Effector CD4-positive, alpha-beta T cell (primary cell): ENCODE measurements at places on chromosomes 11 and 22.

GRCh38 chr11:75986966-75987365 lies 172.0 kb downstream of the UVRAG start:
- no peak for DNase-seq

DNA sequence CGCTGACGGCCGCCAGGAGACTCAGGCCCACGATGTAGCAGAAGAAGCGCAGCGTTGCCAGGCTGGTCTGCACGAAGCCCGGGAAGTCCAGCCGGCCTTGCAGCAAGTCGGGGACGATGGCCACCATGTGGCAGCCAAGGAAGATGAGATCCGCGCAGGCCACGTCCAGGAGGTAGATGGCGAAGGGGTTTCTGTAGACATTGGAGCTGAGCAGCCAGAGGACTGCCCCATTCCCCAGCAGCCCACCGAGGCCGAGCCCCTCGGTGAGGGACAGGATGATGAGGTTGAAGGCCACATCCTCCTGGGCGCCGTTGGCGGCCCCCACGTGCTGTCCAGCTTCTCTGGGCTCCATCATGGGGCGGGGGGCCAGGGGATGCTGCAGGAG lies 3.8 kb downstream of the MRGPRE start:
- DNase-seq: no peak

- DNase-seq: no peak
These were observed 60.4 kb downstream of the RDX start for GRCh38 chr11:110235966-110236365.

DNA sequence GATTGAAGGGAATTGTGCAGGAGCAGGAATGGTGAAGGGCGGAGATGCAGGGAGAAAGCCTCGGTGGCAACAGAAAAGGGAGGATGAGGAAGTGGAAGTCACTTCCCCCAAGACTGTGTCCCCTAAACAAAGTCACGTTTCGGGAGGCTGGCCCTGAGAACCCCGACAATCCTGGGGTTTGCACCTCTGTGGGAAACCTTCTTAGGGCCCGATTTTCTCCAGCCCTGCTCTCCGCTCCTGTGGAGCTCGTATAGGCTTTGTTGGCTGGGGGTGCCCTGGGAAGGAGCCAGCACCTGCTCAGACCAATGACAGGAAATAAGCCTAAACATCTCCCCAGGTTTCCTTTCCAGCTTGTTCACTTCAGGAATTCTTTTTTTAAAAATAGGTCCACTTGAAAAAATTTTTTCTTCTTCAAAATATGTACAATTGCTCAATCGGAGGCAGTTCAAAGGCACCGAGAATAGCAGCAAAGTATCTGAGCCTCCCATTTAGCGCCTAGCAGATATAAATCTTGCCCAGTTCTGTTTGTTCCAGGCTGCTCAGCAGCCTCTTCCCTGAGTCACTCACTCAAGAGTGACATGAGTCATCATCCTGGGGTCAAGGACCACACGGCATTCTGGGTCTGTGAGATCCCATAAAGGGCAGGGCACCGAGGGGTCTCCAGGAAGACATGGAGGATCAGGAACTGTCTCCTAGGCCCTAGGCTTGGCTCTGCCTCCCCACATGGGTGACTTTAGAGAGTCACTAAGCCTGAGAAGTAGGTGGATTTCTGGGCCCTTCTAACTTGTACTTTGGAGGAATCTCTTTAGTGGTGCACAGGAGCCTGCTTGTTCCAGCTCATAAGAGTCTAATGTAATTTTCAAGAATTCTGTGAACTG lies 34.0 kb downstream of the IRAG1 start:
- DNase-seq: no peak

DNA sequence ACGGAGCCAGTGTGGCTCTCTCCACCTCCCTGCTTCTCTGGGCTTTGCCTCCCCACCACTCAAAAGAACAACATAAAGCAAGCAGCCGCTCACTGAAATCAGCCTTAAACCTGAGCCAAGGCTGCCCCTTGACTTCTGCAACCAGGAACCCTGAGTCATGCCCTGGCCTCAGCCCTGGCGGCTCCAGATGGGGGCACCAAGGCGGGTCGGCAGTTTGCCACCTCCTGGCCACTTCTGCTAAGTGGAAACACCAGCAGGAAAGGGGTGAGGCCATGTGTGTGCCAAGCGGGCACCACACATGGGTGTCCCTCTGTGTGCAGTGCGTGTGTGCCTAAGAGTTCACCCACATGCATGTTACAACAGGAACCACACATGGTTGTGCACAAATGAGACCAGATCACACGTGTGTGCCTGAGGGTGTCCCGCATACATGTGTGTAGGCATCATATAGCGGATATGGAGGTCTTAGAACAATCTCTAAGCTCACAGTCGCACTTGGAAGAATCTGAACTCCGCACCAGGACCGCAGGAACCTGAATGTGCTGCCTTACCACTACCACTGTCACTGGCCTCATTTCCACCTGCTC lies 221.2 kb downstream of the MN1 start:
- no peak for DNase-seq

DNA sequence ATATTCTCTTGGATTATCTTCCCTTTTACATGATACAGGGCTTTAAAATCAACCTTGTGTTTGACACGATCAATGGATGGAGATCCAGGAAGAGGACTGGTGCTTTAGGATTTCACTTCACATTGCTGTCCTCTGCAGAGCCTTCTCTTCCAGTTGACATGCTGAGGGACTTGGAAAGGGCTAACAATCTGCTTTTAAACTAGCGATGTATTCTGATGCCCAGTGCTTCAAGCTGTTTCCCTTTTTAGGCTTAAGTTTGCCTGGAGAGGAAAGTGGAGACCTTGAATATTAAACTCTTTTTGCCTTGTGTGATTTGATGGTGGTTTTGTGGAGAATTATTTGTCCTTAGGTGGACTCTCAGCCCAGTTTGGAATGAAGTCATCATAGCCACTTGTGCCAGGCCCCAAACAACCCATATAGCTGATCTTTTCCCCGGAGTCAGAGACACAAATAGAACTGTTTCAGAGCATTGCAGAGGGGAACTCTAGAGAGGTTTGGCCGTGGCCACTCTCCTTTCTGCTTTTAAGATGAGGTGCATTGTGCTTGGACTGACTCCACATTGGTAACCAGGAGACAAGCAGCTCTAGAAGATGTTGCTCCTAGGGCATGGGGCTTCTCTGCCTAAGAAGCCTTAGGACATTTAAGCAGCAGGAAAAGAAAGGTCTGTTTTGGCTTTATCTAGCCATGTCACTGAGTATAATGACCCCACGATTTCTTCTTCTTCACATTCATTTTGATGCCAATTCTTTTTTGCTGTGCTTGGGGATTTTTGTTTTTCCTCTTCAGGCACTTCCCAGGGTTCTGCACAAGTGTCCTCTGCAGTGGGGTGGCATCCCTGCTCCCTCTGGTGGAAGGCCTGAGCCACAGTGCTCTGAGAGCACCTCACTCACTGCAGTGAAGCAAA lies 152.8 kb downstream of the NCAM1 start:
- no peak for DNase-seq

- no peak for DNase-seq
These were observed 96.0 kb upstream of the PITPNB start for GRCh38 chr22:28015046-28015425.

DNA sequence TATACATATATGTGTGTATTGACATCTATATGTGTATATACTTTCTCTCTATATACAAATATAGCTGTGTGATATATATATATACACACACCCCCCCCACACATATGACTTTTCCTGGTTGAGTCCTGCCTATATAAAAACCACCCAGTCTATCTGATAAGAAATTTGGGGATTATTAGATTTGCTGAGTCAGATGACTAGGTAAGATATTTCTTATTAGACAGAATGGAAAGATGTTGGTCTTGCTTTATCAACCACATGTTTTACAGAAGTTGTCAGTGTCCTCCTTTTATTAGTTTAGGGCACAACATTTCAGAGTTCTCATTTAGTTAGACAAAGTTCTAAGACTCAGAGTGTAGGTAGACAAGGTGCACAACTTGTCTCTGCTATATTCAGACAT lies 953.3 kb downstream of the METTL15 start:
- DNase-seq: no peak

GRCh38 chr11:133821776-133822175 lies 23.5 kb downstream of the SPATA19 start:
- DNase-seq: no peak
